Stimulated activated CD4-positive, alpha-beta T cell treated with anti-CD3 and anti-CD28 coated beads, TNF-alpha, amount 100 ng/mL, for 1 hour (primary cell): ENCODE measurements at places on chromosomes 11 and 22.

DNA sequence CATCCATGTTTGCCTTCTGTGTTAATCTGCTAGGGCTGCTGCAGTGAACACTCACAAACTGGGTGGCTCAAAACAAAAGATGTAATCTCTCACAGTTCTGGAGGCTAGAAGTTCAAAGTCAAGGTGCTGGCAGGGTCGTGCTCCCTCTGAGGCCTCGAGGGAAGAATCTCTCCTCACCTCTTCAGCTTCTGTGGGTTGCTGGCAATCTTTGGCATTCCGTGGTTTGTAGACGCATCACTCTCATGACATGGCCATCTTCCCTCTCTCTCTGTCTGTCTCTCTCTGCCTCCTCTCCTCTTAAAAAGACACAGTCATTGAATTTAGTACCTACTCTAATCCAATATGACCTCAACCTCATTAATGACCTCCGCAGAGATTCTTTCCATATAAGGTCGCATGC lies 78.8 kb downstream of the TSPAN18 start:
- no peak for DNase-seq

GRCh38 chr22:38083931-38084631 lies at the start of gene SLC16A8:
SLC16A8 (minus strand) TSS chr22:38084184; CDS start chr22:38082873, 1,311 bp downstream.
- no peak for DNase-seq

DNA sequence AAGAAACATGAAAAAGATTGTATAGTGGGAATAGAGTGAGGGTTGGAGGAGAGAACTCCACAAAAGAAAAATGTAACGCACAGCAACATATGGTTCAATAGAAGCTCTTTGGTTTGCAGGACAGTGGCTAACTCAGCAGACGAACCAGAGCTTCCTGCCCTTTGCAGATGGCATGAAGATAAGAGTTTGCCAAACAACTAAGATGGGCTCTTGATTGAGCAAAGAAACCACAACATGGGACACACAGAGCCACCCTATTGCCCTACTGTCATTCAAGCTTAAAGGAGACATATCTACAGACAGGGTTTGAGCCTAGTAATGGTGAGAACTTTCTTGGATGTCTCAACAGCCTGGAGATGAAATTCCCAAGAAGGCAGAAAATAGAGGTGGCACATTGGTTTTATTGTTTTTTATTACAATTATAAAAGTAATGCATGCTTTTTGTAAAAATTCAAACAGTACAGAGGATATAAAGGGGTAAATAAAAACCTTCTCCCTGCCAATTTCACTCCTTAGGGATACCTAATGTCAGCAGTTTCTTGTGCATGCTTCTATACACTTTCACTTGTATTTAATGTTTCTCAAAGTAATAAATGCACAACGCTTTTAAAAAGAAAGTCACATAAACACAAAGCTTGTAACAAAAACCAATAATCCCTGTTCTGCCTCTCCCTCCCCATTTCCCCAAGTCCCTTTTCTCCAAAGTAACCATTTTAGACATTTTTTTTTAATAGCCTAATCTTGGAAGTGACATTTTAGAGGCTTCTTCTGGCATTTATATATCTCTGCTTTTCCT lies 63.7 kb downstream of the COPB1 start:
- no peak for DNase-seq

- DNase-seq: no peak
Measured at GRCh38 chr22:27825174-27825573, 23.6 kb upstream of the MN1 start.

DNA sequence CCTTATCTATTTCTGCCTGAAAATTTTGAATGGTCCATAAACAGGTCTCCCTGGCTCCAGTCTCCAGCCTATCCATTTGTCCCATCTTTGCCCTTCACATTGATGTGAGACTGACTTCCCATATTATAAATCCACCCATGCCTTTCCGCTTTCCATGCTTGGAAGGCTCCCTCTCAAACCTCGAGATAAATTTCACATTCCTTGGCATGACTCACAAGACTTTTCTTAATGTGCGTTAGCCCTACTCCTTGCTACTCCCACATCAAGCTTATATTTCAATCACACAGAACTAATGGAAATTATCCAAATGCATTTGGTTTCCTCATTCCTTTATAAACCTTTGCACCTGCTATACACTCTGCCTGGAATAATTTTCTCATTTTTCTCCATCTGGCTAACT lies 163.7 kb upstream of the NTM start:
- DNase-seq: no peak

- DNase-seq: no peak
Measured at GRCh38 chr11:126083829-126084607, 21.4 kb upstream of the CDON start.

GRCh38 chr11:45048313-45048841 lies 97.7 kb upstream of the TP53I11 start:
- DNase-seq: no peak

GRCh38 chr11:94849839-94850238 lies 81.7 kb downstream of the AMOTL1 start:
- DNase-seq: no peak

GRCh38 chr22:36775586-36775963 lies 344 bp downstream of the IFT27 start:
- peak; percentile 10 for DNase-seq

DNA sequence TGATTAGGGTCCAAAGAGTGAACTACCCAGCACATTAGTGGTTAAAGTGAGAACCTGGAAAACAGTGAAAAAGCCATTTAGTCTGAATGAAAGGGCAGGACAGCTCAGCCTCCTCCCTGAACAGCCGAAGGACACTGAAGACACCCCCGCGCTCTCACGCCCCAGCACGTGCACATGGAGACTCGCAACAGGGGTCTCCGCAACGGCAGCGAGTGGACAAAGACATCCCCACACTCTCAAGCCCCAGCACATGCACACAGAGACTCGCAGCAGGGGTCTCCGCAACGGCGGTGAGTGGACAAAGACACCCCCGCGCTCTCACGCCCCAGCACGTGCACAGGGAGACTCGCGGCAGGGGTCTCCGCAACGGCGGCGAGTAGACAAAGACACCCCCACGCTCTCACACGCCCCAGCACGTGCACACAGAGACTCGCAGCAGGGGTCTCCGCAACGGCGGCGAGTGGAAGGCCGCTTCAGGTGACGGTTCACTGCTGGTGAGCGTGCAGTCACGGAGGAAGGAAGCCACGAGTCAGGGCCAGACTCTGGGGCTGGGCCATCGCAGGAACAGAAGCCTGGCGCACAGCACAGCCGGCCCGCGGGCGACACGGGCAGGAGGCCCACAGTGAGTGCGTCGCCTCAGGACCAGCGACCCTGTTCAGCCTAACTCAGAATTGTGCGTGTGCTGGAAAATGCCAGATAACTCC lies 43.6 kb downstream of the BRD1 start:
- DNase-seq: no peak

DNA sequence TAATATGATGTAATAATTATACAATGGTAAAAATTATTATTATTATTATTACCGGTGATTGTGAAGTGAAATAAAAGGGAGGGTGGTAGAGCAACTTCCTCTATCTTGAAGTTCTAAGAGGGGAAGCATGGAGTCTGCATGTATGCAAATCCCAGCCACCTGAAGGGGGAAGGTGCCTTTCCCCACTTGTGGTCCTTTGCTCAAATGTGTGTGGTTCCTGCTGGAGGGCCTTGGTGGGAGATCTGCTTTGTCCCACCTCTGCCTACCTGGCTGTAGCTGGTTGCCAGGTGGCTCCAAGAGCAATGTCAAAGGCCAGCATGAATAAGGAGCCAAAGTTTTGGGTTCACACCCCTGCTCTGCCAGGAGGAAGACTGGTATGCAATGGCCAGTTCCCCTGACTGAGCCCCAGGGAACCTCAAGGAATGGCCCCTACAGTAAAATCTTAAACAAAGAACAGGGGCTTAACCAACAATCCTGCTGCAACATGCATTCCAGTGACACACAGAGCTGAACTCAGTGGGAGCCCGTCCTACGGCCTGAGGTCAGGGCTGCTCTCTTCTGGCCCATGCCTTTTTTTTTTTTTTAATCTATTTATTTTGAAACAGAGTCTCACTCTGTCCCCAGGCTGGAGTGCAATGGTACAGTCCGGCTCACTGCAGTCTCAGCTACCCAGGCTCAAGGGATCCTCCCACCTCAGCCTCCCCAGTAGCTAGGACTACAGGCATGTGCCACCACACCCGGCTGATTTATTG lies 8.5 kb downstream of the TMEM132A start:
- DNase-seq: no peak

DNA sequence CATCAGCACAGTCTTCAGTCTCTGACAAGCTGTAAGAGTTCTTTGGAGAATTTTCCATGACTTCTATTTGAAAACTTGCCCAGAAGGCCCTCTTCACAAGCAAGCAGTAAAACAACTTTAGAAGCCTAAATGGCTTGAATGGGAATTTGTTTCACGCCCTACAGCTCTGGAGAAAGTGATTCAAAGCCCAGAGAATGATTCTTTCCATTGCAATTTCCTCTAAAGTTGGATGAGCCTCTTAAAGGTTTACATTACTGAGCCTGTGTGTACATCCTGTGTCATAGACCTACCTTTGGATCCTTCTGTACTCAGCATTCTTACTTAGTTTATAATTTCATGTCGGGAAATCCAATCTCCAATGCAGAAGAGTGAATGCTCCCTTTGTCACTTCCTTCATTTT lies 6.8 kb upstream of the OR8B3 start:
- DNase-seq: no peak

GRCh38 chr11:1521382-1522080 lies 35.0 kb upstream of the MOB2 start:
- DNase-seq: no peak

GRCh38 chr11:70517988-70518907 lies 119.9 kb downstream of the CTTN start:
- no peak for DNase-seq

DNA sequence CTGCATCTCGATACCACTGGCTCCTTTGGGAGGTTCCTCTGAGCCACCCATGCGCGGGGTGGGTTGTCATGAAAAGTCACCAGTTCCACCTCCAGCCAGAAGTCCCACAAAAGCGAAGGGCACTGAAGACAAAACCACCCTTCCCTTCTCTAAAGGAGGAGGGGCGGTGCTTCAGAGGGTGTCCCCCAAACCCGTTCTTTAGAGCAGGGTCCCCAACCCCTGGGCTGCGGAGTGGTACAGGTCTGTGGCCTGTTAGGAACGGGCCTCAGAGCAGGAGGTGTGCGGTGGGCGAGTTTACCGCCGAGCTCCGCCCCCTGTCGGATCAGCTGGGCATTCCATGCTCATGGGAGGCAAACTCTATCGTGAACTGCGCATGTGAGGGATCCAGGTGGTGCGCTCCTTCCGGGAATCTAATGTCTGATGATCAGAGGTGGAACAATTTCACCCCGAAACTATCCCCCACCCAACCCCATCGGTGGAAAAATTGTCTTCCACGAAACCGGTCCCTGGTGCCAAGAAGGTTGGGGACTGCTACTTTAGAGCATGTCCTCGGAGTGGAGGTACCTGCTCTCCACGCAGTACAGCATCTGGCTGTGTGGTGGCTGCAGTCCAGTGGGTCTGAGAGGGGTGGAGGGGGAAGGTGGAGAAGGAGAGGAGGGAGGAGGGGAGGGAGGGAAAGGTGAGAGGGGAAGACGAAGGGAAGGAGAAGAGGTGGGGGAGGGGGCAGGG lies 72.9 kb upstream of the SEPTIN5 start:
- no peak for DNase-seq

GRCh38 chr11:103768816-103769215 lies 267.6 kb upstream of the DDI1 start:
- no peak for DNase-seq

- no peak for DNase-seq
Measured at GRCh38 chr11:34243600-34244464, 114.0 kb downstream of the ABTB2 start.

DNA sequence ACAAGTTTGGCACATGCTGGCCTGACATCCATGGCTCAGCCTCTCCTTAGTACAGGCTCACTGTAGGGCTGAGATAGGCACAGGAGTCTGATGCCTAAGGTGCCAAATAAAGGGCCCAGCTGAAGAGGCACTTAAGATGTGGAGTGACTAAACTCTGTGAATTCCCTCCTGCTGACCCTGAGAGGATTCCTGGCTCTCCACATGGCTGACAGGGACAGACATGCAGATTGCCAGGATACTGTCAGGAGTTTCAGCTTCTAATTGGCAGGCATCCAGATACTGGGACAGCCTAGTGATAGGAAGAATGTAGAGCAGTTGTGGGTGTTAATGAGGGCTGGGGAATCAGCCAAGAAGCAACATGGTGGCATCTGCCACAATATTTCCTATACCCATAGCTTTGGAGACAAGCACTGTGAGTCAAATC lies 558.7 kb downstream of the INSC start:
- DNase-seq: no peak

GRCh38 chr22:32411402-32411801 lies 645 bp downstream of the RTCB start:
- no peak for DNase-seq

DNA sequence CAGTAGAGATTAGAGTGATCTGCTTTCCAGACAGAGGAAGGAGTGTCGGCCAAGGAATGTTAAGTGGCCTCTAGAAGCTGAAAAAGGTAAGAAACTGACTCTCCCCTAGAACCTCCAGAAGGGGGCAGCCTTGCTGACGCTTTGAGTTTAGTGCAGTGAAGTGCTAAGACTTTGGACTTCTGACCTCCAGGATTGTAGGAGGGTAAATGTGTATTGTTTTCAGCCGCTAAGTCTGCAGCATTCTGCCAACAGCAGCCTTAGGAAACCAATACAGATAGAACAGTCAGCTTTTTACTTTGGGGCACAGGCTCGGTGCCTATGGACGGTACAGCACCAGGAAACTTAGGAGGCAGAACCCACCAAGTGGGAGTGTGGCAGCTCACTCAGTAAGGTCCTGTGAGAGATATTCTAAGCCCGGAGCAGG lies 3.6 kb upstream of the TBC1D22A start:
- no peak for DNase-seq

GRCh38 chr11:123235117-123235655 lies 40.1 kb upstream of the CLMP start:
- DNase-seq: no peak

- no peak for DNase-seq
Measured at GRCh38 chr11:128048121-128048520, 539.2 kb downstream of the ETS1 start.

DNA sequence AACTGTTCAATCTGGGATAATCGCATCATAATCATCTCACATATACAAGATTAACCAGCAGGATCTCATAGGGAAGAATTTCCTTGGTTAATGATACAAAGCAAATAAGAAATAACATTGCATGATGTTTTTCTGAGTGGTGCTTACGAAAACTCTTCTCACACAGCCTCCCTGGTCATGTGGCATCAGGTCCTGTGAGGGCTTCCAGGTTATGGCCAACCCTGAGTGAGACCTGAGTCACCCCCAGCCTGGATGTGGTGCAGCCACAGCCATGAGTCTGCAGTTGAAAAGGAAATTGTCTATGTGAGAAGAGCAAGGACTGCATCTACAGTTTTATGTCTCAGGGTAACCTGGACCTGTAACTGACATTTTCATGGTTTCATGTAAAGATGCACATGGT lies 90.5 kb upstream of the XKR3 start:
- DNase-seq: no peak

- no peak for DNase-seq
Measured at GRCh38 chr11:3867209-3868091, 12.0 kb downstream of the STIM1 start.

DNA sequence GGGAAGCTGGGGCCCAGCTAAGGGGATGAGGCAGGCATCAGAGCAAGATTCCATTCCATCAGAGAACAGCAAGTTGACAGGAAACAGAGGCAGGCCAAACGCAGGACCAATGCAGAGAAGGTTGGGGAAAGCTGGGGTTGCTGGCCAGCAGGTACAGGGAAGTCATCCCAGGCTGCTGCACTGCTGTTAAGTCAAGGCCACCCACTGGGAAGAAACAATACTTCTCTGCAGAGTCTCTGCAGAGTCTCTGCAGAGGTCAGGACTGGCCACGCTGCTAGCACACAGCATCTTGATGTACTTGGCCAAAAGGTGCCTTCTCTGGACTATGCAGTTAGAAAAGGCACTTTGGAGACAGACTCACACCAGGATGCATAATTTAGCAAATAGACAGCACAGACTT lies 68.5 kb upstream of the CSNK2A3 start:
- DNase-seq: no peak

- DNase-seq: no peak
Measured at GRCh38 chr22:46660604-46661201, 40.5 kb downstream of the GRAMD4 start.
